ENCODE measurements at places on chromosomes 5 and 9. TPM values are rescaled to one million over a fixed set of nuclear protein-coding genes. Genes with fewer than 3 reads are reported as not detected.

HSPB3 gene
- 0.47 TPM for total RNA-seq

TPPP gene
- 16.2 TPM for total RNA-seq

- DNase-seq: no peak
Observed at GRCh38 chr5:72600391-72600981, 93.3 kb upstream of the ZNF366 start.

LCN2 gene
- total RNA-seq: not detected

CCL28 gene
- total RNA-seq: 0.47 TPM

DNA sequence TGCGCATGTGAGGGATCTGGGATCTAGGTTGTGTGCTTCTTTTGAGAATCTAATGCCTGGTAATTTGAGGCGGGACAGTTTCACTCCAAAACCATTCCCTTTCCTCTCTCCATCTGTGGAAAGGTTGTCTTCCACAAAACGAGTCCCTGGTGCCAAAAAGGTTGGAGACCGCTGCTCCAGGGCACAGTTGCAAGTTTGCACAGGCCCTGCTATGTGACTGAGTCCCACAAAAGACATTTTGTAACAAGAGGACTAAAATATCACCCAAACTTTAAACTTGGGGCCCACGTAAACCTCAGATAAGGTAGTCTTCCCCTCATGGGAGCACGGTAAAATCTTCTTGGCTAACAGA lies 5.8 kb upstream of the ZNF367 start:
- DNase-seq: no peak

CTXN3 gene
- total RNA-seq: 1.1 TPM

GRCh38 chr9:108994695-108995094 lies 18.6 kb downstream of the CTNNAL1 start:
- no peak for DNase-seq

GRCh38 chr5:61272688-61273087 lies 59.4 kb upstream of the ZSWIM6 start:
- DNase-seq: no peak

DNA sequence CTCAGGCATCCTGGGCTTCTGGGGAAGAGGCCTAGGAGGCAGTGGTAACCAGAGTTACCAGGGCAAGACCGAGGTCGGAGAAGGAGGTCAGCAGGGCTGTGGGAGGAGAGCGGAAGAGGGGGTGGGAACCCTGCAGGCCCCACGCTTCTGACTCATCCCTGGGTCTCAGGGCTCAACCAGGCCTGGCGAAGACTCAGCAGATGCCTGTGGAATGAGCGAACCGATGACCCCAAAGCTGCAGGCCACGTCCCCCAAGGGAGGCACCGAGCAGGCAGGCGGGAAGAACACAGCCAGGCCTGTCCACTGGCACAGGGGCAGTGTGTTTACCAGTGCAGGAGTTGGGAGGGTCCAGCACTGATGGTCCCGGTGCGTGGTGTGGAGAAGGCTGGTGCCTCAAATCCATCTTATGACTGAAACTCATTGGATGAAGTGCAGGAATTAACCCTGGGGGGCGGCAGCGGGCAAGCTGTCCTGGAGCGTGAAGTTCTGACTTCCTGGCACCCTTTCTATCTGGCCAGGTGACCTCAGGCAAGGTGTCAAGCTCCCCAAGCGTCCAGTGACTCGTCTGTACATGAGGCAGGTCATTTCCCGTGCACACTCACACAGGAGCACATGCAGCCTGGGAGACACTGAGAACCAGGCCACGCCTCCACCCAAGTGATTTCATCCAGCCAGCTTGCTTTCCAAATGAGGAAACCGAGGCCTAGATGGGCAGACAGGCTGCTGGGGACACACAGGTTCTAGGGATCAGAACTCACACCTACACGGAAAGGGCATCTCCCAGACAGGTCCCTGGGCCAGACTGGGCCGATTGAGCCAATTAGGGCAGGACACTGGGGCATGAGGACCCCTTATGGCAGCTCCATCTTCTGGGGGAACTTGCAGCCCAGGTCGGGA lies 69.1 kb downstream of the ADAMTS2 start:
- DNase-seq: no peak

DNA sequence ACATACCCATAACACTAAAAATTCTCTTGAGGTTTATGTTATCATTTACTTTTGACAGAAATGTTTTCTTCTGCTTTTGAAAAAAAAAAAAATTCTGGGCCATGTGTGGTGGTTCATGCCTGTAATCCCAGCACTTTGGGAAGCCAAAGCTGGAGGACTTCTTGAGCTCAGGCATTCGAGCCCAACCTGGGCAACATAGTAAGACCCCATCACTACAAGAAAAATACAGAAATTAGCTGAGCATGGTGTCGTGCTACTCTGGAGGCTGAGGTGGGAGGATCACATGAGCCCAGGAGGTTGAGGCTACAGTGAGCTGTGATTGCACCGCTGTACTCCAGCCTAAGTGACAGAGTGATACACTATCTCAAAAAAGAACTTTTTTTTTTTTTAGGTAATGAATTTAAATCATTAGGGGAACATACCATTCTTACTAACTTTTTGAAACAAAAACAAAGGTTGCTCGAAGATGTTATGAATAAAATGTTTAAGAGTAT lies 148.8 kb upstream of the DMRT1 start:
- DNase-seq: no peak

ZMYND19 gene
- total RNA-seq: 17.9 TPM
